ENCODE measurements at places on chromosomes 7 and 10.

DNA sequence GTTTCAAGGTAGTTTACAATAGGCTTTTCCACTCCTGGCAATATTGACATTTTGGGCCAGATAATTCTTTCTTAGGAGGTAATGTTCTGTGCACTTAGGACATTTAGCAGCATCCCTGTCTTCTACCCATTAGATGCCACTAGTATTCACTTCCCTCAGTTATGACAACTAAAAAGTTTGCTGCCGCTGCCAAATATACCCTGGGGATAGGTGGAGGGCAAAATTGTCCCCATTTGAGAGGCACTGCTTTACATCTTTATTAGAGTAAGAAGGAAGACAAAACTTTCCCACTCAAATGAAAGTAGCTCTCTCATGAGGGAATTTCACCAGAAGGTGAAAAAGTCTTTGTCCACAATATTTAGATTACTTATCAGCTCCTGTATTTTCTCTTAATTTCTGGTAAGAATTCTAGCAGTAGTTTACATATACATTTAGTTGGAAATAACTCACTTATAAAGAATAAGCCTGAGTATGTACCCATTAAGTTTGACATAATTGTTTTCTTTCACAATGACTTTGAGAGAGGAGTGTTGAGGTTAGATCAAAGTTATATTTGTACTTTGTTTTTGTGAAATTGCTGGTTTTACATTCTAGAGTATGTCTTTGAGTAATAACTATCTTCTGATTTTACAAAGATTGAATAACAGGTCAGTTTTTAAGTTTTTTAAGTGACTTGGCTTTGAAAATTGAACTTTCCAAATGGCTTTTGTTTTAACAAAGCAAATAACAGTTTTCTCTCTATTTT is 46.0 kb downstream of the HELLS start:
- no peak for DNase-seq

DNA sequence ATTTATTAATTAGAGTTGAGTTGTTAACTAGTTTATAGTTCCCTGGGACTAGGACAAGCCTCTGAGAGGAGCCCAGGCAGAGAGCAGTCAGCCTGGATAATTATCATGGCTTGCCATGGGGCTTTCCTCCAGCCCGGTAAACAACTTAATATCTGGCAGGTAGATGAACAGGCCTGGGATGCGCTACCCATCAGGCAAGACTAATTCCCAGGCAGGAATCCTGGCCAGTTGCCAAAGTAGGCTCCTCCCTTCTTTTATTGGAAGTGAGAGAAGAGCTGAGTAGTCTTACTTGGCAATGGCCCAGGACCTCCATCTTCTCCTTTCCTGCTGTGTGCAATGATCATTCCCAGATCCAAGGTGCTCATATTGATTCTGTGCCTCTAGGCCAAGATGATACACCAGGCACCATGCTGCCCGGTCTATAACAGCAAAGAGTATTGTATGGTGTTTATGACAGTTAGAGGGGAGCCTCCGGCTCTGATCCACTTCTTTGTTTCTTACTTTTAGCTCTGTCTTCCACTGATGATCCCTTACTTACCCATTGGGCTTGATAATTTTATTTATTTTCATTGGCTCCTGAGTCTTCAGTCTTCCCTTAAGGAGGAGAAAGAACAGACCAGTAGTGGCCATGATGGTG is 408.7 kb downstream of the REEP3 start:
- DNase-seq = no peak

DNA sequence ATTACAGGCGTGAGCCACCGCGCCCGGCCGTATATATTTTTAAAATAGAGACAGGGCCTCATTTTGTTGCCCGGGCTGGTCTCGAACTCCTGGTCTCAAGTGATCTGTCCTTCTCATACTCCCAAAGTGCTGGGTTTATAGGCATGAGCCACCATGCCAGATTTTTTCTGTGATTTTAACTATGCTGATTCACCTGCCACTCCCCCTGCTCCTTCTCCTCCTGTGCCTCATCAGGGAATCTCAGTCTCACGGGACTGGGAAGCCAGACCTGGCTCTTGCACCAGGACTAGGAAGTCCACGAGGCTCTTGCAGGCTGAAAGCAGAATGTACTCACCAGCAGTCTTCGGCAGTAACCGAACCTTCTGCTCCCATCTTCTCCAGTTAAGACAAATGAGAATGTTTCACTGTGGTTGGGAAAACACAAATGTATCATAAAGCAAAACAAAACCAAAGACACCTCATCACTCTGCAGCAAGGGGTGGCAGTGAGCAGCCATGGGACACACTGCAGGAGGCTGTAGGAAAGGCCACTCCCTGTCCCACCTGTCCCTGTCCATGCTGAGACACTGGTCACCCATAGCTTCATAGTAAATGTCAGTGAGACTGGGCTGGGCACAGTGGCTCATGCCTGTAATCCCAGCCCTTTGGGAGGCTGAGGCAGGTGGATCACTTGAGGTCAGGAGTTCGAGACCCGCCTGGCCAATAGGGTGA is 78.7 kb upstream of the MKRN1 start:
- DNase-seq = no peak

GRCh38 chr10:43866712-43867111 is 218.0 kb upstream of the ZNF32 start:
- no peak for DNase-seq

GRCh38 chr10:45374350-45375052 is 485 bp downstream of the ALOX5 start:
- no peak for DNase-seq

GRCh38 chr7:99898836-99899235 is 20.5 kb downstream of the TRIM4 start:
- no peak for DNase-seq

- no peak for DNase-seq
These were observed 29.2 kb downstream of the IQUB start for GRCh38 chr7:123505221-123505620.

DNA sequence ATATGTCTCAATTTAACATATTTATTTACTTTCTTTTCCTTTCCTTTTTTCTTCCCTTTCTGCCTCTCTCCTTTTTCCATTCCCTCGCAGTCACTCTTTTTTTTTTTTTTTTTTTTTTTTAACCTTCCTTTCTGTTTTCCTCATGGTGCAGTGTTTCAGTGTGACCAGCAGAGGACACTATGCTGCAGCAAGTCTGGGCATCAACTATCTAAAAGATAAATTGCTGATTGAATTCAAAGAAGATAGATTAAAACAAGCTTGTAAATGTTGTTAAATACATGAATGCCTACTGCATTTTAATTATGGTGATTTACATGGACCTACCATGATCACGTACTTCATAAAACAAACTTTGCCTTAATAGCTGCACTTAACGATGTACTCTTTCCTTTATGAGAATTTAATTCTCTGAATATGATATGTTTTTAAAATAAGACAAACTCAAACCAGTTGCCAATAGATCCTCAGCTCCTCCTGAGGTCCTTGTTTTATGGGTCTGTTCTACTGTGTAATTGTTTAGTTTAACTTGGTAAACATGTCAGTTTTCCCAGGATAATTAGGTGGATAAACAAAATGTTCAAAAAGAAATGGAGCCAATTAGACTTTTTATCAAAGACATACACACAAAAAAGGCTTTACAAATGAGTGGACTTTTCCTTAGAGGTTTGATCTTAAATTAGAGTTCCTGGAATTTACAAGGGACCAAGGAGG is 101.0 kb upstream of the AGR3 start:
- DNase-seq = no peak

DNA sequence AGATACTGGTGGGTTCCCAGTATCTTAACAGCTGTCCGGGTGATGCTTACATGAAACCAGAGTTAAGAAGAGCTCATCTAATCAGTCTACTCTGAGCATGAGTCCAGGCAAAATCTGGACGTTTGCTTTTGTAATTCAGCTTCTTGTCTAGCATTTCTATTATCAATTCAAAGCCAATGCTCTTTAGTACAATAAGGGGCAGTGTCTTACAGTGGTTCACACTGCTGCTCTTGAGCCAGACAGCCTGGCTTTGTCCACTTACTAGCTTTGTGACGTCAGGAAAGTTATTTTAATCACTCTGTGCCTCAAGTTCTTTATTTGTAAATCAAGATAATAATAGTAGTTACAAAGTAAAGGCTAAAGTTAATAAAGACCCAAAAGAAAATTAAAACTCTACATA is 227.3 kb upstream of the TCF7L2 start:
- DNase-seq = no peak

DNA sequence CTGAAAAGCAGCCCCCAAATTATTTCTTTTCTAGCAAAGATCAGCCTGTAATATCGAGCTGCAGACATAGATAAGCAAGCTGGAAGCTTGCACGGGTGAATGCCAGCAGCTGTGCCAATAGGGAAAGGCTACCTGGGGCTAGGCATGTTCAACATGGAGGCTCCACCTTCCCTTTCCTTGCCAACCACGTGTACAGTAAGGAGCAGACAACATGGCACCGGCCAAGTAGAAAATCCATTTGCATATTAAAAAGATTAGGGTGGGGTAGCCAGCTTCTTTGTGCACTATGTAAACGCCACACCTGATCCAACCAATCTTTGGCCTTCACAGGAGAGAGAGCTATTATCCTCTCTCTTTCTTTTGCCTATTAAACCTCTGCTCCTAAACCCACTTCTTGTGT is 56.7 kb upstream of the SEPHS1 start:
- no peak for DNase-seq

- DNase-seq = no peak
These were observed 705.1 kb downstream of the SUGCT start for GRCh38 chr7:40839881-40840280.

- DNase-seq = no peak
These were observed 10.1 kb upstream of the RHEB start for GRCh38 chr7:151529842-151530241.

DNA sequence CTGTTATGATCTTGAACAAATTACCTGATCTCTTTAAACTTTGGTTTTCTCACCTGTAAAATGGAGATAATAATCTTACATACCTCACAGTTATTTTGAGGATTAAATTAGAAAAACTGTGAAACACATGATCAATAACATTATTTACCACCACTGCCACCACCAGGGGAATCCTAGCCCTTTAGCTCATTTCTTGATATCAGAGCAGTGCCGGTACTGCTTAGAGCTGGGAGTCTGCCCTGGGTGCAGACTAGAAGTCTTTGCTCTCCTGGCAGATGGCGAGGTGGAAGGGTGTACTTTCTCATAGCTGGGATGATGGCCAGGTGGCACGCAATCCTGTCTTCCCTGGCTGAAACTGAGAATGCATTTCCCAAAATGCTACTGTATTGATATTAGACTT is 12.7 kb upstream of the EFCAB10 start:
- no peak for DNase-seq

DNA sequence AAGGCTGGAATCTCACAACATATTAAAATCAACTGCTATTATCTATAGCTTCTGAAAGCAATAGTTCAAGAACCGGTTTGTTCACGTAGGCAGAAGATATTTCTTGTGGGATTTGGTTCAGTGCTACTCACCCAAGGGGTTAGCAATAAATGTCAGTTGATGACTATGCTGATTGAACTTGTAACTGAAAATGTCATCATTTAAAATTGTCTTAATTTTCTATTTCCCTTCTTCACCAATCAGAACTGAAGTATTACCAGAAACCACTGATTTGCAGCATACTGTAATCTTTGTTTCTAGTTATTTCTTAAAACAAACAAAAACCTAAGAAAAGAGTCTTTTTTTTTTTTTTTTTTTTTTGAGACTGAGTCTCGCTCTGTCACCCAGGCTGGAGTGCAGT is 46.1 kb downstream of the CPEB3 start:
- DNase-seq = no peak

DNA sequence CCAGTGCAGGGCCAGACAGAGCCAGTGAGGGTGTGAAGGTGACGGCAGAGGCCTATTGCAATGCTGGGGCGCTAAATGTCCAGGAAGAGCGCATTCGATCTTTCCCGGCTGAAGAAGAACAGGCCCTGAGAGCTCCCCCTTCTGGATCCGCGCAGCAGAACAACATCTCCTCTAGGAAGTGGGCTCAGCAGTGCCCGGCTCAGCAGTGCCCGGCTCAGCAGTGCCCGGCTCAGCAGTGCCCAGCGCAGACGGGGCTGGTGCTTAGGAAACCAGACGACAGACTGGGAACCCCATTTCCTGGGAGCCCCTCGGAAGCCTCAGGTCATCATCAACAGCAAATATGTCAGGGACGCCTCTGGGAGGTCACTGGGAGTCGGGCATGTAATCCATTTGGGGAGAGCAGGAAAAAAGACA is 4.7 kb upstream of the NOS3 start:
- peak; percentile 32 for DNase-seq

- no peak for DNase-seq
These were observed 135.8 kb upstream of the UNC5B start for GRCh38 chr10:71076473-71077142.

DNA sequence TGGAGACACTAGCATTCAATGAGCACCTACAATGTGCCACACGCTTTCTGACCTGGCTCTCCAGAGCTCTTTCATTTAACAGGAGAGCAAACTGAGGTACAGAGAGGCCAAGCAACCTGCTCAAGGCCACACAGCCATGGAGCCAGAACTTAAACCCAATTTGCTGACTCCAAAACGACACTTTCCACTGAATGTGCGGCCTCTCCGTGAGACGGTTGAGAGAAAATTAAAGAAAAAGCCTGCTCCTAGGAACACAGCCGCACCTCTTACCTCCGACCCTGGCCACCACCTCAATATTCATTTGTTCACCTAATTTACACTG is 42.8 kb downstream of the ZCCHC24 start:
- DNase-seq = no peak

GRCh38 chr10:126893206-126893605 is 12.0 kb upstream of the DOCK1 start:
- DNase-seq = no peak

- no peak for DNase-seq
These were observed 90.6 kb upstream of the OIT3 start for GRCh38 chr10:72802763-72803505.

DNA sequence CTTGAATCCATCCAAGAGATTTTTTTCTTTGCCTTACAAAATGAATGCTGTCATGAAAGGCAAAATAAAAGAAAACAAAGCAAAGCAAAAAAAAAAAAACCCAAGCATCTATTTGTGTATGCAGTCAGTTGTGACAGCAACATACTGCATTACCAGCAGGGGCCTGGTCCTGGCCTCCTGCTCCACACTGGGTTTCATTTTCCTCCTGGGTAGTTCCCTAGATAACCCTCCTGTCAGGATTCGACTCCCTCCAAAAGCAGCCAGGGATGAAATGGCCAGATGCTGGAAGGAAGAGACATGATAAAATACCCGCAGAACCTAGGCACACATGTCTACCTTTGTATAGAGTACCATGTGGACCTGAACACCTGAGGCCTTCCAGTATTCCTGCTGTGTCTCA is 148.6 kb downstream of the NRCAM start:
- no peak for DNase-seq

- DNase-seq = no peak
These were observed 86.3 kb downstream of the PTPRE start for GRCh38 chr10:127993056-127993690.

GRCh38 chr10:67770537-67770936 is 67.5 kb downstream of the DNAJC12 start:
- no peak for DNase-seq
